ENCODE measurements at places on chromosomes 16 and 17. TPM values are rescaled to one million over a fixed set of nuclear protein-coding genes. Genes with fewer than 3 reads are reported as not detected.

Gene ITGB3
- 0.63 TPM for polyA plus RNA-seq

Gene MMP2
- polyA plus RNA-seq, result 4.2 TPM

Gene PIK3R5
- 0.32 TPM for polyA plus RNA-seq

Gene ASPHD1
- polyA plus RNA-seq, result 115 TPM

Gene ARHGAP27
- polyA plus RNA-seq, result 2.3 TPM

Gene ATP1B2
- 149 TPM for polyA plus RNA-seq

Gene SPOP
- 52.7 TPM for polyA plus RNA-seq

Gene GNAO1
- polyA plus RNA-seq, result 181 TPM

Gene TBC1D3G
- polyA plus RNA-seq, result not detected

Gene GPR142
- polyA plus RNA-seq, result 0.51 TPM

Gene ST6GALNAC2
- 8.3 TPM for polyA plus RNA-seq

Gene GINS2
- polyA plus RNA-seq, result 38.2 TPM

Gene ERCC4
- 5.0 TPM for polyA plus RNA-seq

Gene TPSG1
- not detected for polyA plus RNA-seq

Gene RHBDL3
- polyA plus RNA-seq, result 26.6 TPM

Gene SLC35B1
- polyA plus RNA-seq, result 66.0 TPM

Gene MT1M
- polyA plus RNA-seq, result 33.3 TPM

Gene RHBDF1
- 4.7 TPM for polyA plus RNA-seq

Gene TPPP3
- polyA plus RNA-seq, result 438 TPM

Gene SLFN14
- polyA plus RNA-seq, result not detected

Gene RNU2-1
- not detected for polyA plus RNA-seq

Data from brain (organoid and tissue), 16 donors.